Renal pelvis (tissue), 12 donors: ENCODE measurements at places on chromosomes 4 and X. TPM values are rescaled to one million over a fixed set of nuclear protein-coding genes. Genes with fewer than 3 reads are reported as not detected.

The FAT1 gene
- polyA plus RNA-seq = 250 TPM

The RTL9 gene
- polyA plus RNA-seq = 0.25 TPM

The NPY1R gene
- 16.0 TPM for polyA plus RNA-seq

The RNF212 gene
- polyA plus RNA-seq = 18.7 TPM

The RAB9B gene
- polyA plus RNA-seq = 2.6 TPM

The ABLIM2 gene
- 6.1 TPM for polyA plus RNA-seq

The FAAH2 gene
- 16.1 TPM for polyA plus RNA-seq

The ITGB1BP2 gene
- polyA plus RNA-seq = 1.3 TPM

The IGFBP7 gene
- polyA plus RNA-seq = 533 TPM

The PABPC5 gene
- polyA plus RNA-seq = 4.7 TPM

The UFSP2 gene
- 57.5 TPM for polyA plus RNA-seq

The PABPC4L gene
- 8.8 TPM for polyA plus RNA-seq

The RAB39B gene
- polyA plus RNA-seq = 2.9 TPM

The HERC5 gene
- polyA plus RNA-seq = 4.1 TPM

The CLIC2 gene
- 3.1 TPM for polyA plus RNA-seq

GRCh38 chrX:45778616-45779015 is 577.9 kb upstream of the DIPK2B start:
- DNase-seq = no peak

DNA sequence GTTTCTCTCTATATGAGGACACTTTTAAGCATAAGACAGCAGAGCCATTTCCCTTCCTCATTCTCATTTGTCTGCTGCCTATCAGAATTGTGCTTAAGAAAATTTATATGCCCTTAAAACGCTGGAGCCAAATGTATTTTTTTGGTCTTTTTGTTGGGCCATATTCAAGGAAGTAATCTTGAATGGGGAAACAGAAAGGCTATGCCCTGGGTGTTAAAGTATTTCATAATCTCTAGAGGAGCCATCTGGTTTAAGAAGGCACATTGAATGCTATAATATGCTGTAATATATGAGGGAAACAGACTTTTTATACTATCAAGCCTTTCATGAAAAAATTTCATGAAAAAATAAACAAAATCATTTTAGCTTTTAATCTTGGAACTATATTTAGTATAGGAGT is 4.3 kb downstream of the DMD start:
- DNase-seq = no peak

DNA sequence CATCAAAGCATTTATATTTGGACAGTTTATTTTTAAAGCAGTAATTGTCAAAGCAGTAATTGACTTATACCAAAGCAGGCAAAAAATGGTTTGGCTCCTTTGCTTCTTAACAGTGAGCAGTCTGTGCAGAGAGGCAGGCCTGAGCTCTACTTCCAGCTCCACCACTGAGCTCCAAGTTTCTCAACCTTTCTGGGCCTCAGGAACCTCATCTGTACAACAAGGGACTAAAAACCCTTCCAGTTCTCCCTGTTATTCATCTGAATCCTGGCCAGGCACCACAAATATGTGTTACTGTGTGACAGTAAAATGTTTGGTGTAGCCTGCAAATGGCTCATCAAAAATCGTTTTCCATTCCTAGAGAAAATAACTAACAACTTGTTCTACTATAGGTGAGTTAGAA is 88.7 kb upstream of the TTC29 start:
- no peak for DNase-seq

DNA sequence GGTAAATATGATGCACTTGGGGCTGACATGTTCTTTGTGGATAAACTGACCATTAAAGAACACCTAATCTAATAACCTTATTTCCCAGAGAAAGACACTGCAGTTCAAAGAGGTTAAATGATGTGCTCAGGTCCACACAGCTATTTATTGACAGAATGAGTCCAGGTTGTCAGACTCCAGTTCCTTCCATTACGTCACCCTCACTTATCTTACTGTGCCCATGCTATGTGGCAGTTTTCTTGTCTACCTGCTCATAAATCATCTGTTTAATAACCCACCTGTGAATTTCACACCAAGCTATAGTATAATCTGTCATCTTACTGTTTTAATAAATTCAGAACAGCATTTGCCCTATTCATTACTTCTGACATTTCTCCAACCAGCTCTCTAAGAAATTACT is 36.7 kb downstream of the QRFPR start:
- no peak for DNase-seq

DNA sequence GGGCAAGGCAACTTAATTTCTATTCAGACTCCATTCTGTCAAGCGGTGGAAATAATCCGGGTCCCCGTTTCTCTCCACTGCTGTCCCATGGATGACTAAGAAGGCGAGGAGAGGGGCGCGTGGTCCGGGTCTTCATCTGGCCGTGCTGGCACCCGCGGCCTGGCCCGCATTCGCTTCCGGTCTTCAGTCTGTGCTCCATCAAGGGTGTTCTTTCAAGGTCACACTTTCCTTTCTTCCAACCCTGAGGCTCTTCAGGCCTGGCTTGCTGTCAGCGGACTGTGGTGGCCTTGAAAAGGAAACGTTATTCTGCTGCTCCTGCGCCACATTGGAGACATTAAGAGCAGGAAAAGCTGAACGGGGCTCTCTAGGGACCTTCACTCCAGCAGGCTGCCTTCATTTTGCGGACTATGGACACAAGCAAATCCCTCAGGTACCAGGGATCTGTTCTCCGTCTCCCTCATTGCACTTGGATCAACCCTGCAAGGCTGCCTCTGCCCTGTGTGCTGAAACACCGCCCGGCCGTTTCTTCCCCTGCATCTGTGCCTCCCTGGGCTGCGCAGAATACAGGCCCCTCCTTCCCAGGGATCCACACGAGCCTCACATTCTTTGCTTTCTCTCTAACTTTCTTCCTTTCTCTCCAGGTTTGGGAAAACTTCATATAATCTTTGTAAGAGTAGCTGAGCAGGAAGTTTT is 5.7 kb upstream of the SLC25A4 start:
- no peak for DNase-seq

GRCh38 chrX:150854856-150855255 is 43.6 kb downstream of the CD99L2 start:
- no peak for DNase-seq

DNA sequence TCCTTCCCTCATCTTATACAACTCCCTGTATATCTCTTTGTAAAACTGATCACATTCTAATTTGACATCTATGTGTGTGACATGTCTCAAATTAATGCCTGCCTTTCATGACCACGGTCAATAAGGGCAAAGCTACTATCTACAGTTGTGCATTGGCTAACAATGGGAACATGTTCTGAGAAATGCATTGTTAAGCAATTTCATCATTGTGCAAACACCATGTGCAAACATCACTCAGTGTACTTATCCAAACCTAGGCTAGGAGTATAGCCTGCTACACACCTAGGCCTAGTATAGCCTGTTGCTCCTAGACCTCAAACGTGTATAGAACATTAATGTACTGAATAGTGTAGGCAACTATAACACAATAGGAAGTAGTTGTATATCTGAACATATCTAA is 95.0 kb downstream of the BANK1 start:
- no peak for DNase-seq

GRCh38 chr4:103591841-103592240 is 127.9 kb downstream of the TACR3 start:
- no peak for DNase-seq

- DNase-seq = no peak
Measured at GRCh38 chr4:175470131-175470530, 341.9 kb downstream of the GPM6A start.

- no peak for DNase-seq
Measured at GRCh38 chrX:118551426-118551825, 55.8 kb downstream of the DOCK11 start.

DNA sequence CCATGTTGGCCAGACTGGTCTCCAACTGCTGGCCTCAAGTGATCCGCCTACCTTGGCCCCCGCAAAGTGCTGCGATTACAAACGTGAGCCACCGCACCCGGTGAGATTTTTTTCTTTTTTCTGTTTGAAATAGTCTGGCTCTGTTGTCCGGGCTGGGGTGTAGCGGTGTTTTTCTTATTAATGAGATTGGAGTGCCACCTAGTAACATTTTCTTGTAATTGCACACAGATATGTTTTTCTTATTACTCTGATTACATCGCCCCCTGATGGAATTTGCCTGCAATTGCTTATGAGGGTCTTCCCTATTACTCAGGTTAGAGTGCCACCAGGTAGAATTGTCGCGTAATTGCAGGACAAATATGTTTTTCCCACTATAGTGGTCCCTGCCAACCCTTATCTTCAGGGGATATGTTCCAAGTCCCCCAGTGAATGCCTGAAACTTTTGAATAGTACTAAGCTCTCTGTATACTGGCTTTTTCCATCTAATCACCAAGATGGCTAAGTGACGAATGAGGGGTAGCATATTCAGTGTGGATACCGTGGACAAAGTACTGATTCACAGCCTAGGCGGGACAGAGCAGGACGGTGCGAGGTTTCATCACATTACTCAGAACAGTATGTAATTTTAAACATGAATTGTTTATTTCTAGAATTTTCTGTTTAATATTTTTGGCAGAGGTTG is 8.6 kb upstream of the PDHA1 start:
- no peak for DNase-seq

DNA sequence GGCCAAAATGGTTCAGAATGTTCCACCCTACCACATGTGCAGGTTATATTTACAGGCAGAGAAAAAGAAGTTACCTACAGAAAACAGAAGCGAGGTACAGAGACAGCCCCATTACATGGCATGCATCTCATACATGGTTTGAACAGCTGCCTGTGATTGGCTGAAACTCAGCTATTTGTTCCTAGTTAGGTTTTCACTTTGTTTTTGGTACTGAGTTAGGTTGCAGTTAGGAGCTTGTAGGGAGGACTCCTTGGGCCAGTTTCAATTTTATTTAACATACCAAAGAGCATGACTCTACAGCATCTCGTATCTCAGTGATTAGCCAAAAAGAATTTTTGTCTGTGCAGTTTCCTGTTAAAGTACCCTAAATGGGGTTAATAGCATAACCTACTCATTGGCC is 392.0 kb downstream of the MAPK10 start:
- DNase-seq = no peak

DNA sequence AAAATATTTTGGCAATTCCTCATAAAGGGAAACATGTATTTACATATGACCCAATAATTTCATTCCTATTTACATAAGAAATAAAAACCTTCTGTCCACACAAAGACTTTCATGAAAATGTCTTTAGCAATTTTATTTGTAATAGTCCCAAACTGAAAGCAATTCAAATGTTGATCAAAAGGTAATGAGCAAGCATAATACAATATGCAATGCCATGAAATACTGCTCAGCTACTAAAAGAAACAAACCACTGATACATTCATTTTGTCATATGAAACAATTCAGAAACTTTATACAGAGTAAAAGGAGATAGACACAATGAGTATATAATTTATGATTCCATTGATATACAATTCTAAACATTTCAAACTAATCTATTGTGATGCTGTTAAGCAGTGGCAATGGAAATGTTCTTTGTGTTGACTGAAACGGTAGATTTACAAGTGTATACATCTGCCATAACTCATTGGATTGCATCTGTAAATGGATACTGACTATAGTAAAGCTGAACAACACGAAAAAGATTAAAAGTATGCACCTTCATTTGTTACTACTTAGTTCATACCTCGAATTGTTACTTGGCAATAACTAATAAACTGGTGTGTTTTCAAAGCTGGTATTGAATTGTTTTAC is 335.6 kb downstream of the GASK1B start:
- no peak for DNase-seq

- no peak for DNase-seq
Measured at GRCh38 chrX:129462707-129463106, 60.6 kb downstream of the SMARCA1 start.

DNA sequence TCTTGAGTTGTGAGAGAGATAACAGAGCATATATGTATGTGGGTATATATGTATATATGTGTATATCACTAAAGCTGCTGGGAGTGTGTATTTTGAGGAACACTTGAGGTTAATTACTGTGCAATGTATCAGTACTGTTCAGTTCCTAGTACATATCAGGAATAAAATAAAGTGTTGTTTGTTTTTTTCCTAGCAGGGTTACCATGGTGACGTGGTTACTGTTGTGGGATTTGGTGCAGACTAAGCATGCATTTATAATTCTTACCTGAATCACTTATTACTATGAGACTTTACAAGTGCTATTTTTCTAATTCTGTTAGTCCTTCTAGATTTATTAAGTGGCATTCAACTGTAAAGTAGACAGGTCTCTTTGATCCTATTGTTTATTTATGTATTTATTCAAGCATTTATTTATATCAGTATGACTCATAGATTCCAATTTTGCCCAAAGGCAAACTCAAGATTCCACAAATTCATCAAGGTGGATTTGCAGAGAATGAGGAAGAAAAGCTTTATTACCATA is 26.9 kb upstream of the BEX4 start:
- peak; percentile 12 for DNase-seq

DNA sequence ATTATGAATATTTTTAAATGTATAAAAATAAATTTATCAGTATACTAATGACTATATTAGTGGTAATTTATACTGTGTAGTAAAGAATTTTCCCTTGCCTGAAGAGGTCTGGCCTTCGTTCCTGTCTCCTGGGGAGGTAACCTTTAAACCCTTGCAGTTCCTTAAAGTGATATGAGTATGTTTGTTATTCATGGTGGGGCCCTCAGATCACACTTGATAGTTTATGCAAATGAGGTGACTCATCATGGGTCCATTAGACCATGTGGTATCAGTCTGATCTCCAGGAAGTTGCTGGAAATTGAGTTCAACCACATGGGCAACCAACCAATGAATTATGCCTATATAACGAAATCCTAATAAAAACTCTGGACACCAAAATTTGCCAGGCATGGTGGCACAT is 904.1 kb downstream of the RPA4 start:
- DNase-seq = no peak

DNA sequence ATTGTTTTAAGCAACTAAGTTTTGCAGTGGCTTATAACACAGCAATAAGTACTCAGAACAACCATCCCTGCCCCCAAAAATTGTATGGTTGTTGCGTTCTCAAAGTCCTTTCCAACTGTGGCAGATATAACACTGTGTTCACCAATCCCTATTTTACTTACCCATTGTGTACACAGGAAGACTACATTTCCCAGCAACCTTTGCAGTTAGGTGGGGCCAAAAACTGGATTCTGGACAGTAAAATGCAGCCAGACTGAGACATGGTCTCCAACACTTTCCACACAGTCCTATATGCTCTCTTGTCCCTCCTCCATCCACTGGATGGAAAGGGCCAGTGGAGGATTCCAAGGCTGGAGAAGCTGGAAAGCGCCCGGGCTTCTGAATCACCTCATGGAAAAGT is 523.6 kb downstream of the BCOR start:
- no peak for DNase-seq

- DNase-seq = no peak
Measured at GRCh38 chr4:135204311-135204710, 1002.7 kb upstream of the PABPC4L start.
